ENCODE measurements at places on chromosomes 16 and 17.

DNA sequence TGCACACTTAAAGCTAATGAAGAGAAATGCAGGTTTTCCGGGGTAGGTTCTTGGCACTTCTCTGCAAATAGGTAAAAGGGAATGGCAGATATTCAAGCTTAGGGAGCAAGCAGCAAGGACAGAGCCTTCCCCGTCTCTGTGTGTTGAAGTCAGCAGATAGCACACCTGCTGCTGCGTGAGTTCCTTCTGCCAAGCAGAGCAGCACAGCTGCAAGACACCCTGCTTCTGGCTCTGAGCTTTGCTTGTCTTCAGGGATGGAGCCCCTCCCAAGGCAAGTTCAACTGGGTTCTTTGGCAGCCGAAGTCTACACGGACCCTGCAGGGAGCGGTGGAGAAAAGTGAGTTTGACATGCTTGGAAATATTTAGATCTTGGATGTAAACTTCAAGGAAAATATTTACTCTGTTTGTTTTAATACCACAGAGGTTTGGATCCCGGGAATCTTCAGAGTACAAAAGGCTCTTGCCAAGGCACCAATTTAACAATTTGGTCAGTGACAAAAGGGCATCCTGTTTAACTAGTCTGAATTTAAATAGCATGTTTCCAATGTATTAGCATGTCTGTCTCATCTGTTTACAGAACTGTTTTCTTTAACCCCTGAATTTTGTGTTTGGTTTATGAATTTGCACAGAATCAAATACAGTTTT lies 113.4 kb upstream of the KCNJ16 start:
- DNase-seq = no peak

DNA sequence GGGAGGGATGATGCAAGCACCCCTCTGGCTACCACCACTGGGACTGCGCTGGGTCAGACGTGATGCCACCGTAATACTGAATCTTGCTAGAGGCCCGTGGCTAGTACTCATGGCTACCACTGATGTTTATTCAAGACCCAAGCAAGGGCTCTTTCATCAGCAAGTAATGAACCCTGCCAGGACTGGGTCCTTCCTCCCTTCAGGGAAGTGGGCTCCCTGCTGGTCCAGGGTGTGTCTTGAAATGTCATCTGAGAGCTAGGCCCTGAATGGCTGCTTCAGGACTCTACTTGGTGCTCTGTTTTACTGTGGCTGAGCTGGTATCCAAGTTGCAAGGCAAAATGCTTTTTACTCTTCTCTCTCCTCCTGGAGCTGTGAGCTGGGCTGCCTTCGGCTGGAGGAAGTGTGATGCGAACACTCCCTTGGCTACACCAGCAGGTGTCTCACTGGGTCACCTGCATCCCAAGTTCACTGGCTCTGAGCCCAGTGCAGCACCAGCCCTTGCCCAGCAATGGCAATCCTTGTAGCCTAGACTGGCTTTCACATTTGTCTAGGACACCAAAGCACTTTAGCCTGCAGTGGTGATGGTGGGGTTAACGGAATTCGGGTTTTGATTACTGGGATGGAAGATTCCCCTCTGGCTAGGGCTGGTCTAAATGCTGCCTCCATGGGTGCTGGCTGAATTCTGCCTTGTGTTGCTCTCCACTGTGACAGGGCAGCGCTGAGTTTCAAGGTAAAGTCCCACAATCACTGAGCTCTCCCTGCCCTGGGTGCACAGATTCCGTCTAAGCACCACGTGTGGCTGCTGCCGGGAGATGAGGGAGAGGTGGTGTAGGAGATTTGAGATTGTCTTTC lies 98.6 kb downstream of the USP22 start:
- no peak for DNase-seq

DNA sequence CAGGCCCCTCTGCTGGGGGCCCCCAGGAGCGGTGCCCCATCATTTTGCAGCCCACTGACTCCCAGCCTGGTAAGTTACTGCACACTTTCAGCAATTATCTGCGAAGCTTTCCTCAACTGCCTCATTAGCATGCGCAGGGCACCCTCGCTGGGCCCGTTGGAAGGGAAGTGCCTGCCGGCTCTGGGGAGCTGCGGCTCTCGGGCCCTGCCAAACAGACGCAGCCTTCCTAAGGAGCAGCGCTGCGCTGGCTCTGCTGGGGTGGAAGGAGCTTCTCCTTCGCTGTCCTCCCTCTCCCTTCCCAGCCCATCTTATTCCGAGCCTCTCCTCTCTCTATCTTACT lies 71.0 kb downstream of the RBBP6 start:
- DNase-seq = no peak

DNA sequence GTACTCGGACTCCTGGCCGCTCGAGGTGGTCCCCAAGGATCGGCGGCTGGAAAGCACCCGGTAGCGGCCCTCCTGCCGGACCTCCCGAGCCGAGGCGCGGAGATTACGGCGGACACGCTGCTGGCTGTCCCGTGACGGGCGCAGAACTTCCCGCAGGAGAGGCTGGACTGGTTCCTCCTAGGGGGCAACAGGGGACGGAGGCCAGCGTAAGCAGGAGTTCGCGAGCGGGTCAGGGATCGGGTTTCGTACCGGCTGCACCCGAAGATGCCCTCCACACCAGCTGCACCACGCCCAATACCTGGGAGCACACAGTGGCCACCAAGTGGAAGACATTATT lies 341 bp downstream of the SLC7A6OS start:
- DNase-seq = no peak

DNA sequence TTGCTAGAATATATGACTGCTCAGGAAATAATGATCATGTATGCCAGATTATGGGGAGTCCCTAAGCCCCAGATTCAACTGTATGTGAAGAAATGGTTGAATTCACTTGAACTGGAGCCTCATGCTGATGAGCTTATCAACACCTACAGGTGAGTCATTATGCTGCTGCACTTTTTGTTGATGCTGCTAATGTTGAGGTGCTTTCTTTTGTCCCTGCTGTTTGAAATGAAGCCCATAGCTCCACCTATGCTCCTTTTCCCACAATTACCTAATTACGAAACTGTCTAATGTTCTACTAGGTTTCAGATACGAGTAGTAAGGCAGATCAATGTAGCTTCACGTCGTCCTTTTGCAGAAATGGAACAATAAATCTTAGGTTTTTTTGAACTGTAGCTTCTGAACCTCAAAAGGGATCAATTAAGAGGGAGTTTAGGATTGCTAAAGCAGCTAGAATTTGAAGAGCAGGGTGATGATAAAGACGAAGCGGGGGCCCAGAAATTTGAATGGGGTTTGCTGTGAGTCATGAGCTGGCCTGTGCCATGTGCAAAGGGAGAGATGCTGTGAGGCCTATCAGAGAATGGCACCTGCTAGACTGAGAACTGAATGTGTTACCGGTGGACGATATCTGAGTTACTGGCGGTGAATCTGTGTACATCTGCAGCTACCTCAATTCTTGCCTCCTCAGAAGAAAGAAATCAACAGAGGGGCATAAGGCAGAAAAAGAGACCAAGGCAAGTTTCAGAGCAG lies 6.1 kb upstream of the UQCRC2 start:
- DNase-seq = no peak

- DNase-seq = peak; percentile 93
Measured at GRCh38 chr17:68255731-68256538, 8.1 kb downstream of the AMZ2 start.

- DNase-seq = no peak
Measured at GRCh38 chr17:82647593-82648164, 565 bp downstream of the WDR45B start.

- DNase-seq = no peak
Measured at GRCh38 chr17:57228911-57229310, 27.4 kb upstream of the MSI2 start.

GRCh38 chr16:12141073-12141951 lies 164.8 kb downstream of the SNX29 start:
- no peak for DNase-seq

GRCh38 chr16:55367866-55368603 lies 44.0 kb downstream of the IRX6 start:
- peak; percentile 72 for DNase-seq

- DNase-seq = no peak
Measured at GRCh38 chr17:62689441-62690167, 62.1 kb downstream of the MRC2 start.

- no peak for DNase-seq
Measured at GRCh38 chr17:11768106-11768505, 169.8 kb downstream of the DNAH9 start.

- DNase-seq = no peak
Measured at GRCh38 chr17:4607261-4607741, 23.0 kb downstream of the SMTNL2 start.

GRCh38 chr16:67672739-67673662 lies 6.4 kb downstream of the C16orf86 start:
- DNase-seq = peak; percentile 76

GRCh38 chr17:10984220-10984619 lies 146.3 kb upstream of the PIRT start:
- no peak for DNase-seq

- no peak for DNase-seq
Measured at GRCh38 chr16:81994485-81994884, 16.8 kb downstream of the SDR42E1 start.

DNA sequence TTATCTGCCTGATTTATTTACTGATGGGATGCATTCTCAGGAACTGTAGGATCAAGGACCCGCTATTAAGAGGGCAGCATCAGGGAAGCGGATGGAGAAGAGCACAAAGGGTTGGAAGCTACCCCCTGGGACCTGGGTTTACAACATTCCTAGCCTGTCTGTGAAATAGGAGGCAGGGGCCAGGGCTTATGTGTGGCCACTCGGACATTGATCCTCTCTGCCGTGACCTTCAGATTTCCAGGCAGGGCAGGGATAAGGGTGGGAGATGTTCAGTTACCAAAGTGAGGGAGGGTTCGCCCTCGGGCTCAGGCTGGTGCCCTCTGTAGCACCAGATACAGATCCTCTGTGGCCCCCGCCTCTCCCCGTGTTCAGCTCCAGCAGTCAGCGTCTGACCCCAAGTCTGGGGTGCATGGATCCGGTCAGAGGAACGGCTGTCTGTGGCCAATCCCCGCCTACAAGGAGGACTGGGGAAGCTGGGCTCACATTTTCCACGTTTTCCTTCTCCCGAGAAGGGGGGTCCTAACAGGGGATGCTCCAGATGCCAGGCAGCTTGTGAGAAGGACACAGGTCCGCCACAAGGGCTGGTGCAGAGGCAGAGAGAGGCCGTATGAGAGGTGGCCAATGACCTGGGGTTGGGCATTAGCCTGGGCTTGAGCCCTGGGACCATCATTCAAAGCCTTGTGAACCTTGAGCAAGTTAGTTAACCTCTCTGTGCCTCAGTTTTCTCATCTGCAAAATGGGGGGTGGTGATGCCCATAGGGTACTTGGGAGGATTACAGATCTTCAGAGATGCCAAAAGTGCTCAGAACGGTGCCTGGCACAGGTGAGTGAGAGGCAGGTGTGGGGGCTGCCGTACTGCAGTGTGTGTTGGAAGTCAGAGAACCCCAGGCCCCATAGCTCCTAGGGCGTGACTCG lies 48.3 kb downstream of the ATP2C2 start:
- no peak for DNase-seq

DNA sequence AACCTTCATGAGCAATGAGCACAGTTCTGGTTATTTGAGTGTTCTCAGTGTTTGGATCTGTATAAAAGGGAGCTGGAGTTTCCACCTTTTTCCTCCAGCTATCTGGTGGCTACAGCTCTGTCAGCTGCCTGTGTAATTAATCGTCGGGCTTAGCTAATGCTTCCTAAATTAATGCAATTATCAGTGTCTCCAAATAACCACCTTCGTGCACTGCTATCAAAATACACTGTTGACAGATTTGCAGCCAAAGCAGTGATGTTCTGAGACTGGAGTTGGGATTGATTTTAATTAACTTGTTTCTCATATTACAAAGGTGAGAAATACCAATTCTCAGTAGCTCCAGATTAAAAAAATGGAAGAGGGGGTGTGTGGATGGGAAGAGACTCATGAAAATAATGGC lies 325.8 kb downstream of the CBLN1 start:
- DNase-seq = no peak

DNA sequence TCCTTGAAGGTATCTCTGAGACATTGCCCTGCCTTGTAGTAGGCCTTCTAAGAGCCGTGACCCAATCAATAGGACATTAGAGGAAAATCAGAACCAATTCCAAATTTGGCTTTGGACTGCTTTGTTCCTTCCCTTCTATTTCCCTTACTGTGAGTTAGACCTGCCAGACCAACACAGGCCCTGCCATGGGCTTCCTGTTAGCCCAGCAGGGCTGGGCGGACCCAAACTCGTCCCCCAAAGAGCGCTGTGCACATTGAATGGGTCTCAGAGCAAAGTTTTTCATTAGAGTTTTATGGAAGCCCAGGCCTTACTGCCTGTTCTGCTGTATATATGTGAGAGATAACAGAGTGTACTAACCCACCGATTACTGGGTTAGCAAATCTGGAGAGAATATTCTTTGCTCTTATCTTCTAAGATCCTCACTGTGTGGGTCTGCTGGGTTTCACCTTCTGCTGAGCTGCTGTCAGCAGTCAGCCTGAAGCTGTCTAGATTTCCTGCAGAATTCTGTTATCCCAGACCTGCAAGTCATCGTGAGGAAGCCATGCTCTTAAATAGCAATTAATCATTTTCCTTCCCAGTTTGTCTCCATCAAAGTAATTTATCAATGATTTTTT lies 5.7 kb downstream of the ARHGAP44 start:
- no peak for DNase-seq

DNA sequence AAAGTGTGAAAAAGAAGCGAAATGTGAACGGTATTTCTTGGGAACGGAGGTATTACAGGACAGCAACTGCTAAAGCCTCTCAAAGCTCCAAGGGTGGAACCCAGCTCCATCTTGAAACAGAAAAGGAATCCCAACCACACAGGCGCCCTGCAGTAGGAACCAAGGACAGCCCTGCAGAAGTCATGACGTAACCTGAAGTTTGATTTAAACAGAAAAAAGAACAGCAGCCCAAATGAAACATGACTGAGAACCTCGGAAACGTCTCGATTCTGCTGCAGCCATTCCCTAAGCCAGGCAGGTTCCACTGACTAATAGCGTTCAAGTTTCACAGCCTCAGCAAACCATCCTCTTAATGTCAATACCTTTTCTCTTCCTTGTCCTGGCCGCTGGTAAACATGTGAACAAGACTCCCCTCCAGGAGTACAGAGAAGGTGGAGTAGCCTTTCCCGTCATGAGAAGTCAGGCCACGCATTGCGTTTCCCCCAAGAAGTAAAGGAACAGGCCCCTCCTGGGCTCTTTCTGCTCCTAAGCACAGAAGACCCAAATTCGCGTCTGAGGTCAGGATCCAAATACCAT lies 20.1 kb downstream of the SIAH1 start:
- DNase-seq = no peak
